Fibroblast of skin of back (primary cell): ENCODE measurements at places on chromosomes 12 and 14.

DNA sequence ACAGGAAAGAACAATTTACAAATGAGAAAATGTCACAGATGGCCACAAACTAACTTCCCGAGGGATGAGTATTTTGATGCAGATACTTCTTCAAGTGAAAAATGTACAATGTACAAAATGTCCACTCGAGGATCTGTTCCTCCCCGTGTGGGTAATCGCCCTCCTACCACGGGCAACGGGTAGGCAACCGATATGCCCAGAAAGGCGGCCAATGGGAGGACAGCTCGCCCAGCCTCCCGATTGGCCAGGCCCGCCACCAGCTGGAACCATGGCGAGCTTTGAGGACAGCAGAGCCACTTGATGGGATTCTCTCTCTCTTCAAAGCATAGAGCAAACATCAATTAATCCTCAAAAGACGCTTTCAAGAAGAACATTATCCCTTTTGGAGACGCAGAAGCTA is 42.3 kb downstream of the DPF3 start:
- no peak for DNase-seq

GRCh38 chr12:108410689-108411088 is 71.6 kb upstream of the CMKLR1 start:
- no peak for DNase-seq

GRCh38 chr12:39061576-39061975 is 156.2 kb upstream of the CPNE8 start:
- no peak for DNase-seq

DNA sequence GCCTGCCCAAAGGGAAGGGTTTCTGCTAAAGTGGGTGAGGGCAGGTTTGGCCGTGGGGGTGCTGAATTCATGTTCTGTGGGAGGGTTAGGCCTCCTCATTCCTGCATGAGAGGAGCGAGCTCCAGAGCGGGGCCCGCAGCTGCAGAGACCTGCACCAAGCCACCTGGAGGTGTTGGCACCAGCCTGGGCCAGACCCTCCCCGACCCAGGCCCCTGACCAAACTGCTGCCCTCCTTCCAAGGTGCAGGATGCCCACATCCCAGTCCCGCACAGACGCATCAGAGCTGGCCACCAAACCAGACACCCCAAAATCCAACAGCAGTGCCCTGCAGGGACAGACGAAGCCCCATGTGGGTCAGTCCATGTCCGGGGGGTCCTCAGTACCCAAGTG is 10.6 kb downstream of the ADSS1 start:
- DNase-seq, result no peak

- no peak for DNase-seq
These were observed 317.1 kb downstream of the BCAT1 start for GRCh38 chr12:24631676-24632426.

DNA sequence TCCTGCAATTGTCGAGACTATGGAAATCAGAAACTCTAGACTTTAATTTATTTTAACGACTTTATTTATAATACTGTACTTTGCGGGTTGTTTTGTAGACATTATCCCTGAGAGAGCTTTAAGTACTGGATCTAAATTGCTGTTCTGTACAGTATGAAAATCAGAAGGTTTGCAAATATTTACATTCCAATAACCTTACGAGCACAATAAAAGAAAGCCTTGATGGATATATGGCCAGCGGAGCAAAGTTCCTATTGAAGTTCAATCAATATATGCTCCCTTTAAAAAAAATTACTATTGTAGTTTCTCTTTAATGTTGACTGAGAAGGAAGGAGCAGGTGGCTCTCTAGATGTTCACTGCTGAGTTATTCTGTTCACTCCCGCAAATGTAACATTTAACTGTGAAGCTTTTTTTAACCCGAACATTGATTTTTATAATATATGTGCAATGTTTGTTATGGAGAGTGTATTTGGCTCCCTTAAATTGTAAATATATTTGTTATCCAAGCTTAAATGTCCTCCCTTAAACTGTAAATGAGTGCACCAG is 235.3 kb downstream of the PLCZ1 start:
- DNase-seq, result no peak

DNA sequence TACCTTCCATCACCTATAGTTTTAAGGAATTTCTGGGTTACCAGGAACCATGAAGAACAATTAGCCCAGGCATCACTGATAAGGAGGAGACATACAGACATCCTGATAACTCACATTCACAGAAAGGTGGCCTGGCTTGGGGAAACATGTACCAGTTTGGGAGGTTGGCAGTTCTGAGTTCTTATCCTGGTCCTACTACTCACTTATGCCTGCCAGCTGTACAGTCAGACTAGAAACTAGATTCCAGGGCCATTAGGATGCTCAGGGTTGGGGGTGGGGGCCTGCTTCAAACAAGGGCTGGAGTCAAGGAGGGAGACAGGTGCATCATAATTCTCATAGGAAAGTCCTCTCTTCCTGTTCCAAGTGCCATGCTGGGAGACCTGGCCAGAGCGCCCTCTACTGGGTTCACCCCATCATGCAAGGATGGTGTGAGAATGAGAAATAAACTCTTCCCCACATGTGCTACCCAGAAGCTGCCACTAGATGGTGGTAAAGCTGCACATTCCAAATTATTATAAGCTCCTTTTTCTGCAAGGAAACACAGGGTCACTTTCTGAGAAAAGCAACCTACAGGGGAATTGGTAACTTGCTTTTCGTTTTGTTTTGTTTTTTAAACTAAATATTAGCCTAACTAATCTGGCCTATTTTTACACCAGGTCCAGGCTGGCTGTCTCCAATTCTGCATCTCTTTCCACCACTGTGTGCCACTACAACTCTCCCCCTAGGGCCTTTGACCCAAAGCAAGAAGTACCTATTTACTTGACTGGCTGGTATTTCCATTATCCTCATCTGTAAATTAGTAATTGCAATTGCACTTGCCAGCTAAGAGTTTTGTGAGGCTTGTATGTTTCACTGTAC is 14.5 kb downstream of the OAS2 start:
- peak; percentile 55 for DNase-seq

GRCh38 chr12:92988622-92989130 is 59.6 kb upstream of the EEA1 start:
- DNase-seq, result no peak

DNA sequence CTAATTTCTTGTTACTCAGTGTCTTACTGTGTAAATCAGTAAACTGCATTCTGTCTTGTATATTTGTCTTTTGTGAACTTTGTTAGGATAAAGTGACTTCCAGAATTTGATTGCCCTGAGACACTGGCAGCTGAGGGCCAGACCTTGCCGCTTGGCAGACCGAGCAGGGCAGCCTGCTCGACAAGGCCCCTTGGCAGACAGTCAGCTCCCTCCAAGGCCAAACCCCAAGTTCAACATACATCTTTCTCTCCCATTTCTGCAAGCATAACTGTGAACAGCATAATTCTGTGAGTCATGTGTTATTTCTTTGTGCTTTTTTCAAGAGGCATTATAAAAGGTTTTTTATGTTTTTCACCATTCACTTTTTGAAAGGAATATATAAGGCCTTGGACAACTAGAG is 39.2 kb upstream of the BMAL2 start:
- peak; percentile 58 for DNase-seq

GRCh38 chr14:95069547-95069946 is 87.8 kb downstream of the DICER1 start:
- DNase-seq, result no peak

DNA sequence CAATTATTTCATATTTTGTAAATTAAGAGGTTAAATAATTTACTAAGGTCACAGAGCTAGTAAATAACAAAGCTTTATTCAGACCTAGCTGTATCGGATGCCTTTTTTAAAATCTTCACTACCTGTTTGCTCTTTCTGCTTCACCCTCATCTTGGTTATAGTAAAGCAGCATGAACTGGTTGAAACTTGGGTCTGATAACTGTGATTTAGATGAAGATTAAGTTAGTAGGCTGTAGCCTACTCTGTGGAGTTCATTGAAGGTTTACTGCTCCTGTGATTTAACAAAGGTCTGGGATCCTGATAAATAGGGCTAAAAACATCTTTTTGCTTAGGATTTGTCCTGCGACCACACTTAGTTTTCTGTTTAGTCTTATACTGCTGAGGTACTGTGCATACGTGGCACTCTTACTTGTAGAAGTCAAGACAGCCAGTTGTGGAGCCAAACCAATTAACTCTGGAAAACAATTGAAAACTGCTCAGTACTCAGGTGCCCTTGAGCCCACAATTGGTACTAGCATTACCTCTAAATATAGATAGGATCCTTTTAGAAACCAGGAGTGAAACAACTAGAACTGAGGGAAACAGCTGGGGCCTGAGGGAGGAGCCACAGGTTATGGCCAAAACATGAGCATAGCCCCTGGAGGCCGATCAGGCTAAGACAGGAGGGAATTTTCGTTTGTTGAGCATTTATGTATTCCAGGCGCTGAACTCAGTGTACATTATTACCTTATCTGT is 2.3 kb downstream of the SPATS2 start:
- peak; percentile 34 for DNase-seq

- DNase-seq, result no peak
These were observed 3.9 kb upstream of the GDF11 start for GRCh38 chr12:55739025-55739378.

- DNase-seq, result no peak
These were observed 408 bp upstream of the CACNA2D4 start for GRCh38 chr12:1918884-1919236.

- DNase-seq, result no peak
These were observed 881 bp downstream of the PYGL start for GRCh38 chr14:50943261-50943942.

- no peak for DNase-seq
These were observed 24.8 kb upstream of the TEAD4 start for GRCh38 chr12:2934371-2934770.

- DNase-seq, result no peak
These were observed 42.8 kb downstream of the KDM2B start for GRCh38 chr12:121537814-121538698.

DNA sequence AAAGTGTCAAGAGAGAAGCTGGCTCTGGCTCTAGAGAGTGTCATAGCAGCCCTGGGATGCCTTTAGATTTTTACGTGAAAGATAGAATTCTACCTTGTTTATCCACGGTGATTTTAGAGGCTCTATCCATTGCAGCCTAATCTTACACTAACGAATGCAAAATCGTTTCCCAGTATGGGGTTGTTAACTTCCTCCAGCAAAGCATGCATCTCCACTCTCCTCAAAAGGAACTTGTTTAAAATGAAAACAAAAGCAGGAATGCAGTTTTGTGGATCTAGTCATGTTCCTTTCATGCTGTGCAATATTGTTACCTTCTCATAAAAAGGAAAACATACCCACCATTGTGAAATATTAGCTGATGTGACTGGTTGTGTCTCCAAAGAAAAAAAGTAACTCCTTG is 88.4 kb downstream of the ANO2 start:
- DNase-seq, result peak; percentile 26

GRCh38 chr14:67010602-67011001 is 178.6 kb upstream of the GARIN2 start:
- DNase-seq, result no peak

GRCh38 chr14:99573000-99573330 is 31.0 kb downstream of the CCDC85C start:
- no peak for DNase-seq

GRCh38 chr12:73057428-73057827 is 785.3 kb downstream of the TRHDE start:
- no peak for DNase-seq

GRCh38 chr14:86196471-86196870 is 666.5 kb downstream of the FLRT2 start:
- no peak for DNase-seq

DNA sequence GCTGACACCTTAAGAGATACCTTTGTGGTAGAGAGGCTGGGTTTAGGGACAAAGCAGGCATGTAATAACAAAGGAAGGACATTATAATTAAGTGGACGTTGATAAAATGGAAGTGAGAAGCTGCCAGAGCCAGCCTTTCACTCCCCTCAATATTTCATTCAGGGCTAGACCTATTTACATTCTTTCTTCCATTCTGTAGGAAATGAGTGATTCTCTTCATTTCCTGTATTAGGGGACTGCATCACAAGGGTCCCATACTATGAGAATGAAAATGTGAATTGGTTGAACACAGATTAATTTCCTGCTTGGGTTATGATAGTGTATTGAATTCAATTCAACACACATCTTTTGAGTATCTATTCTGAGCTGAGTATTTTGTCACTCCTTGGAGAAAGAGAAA is 143.0 kb downstream of the OTOGL start:
- peak; percentile 14 for DNase-seq

GRCh38 chr12:109863847-109864712 is 16.3 kb downstream of the GLTP start:
- peak; percentile 46 for DNase-seq

DNA sequence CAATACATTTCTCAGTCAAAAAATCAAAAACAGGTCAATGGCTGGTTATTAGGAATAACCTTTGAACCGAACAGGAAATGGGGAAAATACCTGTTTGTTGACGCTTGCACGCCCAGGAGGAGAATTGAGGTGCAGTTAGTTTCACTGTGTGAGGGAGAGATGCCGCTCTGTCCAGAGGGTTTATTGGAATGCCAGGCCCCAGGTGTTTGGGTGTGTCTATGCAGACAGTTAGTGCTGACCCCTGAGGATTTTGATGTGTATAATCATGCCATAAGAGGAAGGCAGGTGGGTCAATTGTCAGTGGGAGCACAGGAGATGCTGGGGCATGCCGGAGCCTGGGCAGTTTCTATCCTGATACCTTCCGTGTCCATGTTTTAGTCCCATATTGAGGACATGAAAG is 100.8 kb upstream of the DIO3 start:
- DNase-seq, result no peak

DNA sequence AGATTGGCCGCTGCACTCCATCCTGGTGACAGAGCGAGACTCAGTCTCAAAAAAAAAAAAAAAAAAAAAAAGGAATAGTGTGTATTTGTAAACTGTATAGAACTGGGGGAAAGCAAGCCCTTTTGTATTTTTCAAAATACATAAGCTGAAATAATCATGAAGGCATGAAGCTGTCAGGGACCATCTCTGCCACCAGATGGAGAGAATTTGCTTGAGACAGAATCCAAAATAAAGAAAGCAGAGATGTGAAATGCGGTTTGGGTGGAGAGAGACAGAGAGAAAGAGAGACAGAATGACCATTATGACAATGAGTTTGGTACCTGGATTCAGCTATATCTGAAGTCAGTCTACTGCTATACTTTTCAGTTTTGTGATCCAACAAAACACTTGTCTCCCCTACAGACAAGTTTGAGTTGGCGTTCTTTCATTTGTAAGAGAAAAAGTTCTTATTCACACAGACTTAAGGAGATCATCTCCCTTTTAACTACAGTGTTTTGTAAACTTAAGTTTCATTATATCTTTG is 155.7 kb upstream of the LRIG3 start:
- DNase-seq, result peak; percentile 28

GRCh38 chr12:116384691-116385485 is 107.4 kb upstream of the MED13L start:
- peak; percentile 61 for DNase-seq

- no peak for DNase-seq
These were observed 657.8 kb downstream of the GALC start for GRCh38 chr14:87334997-87335685.
